Nephron progenitor cell (in vitro differentiated cells): ENCODE measurements at places on chromosomes 2 and 18.

GRCh38 chr2:883803-884748, 66.6 kb upstream of the SNTG2 start:
- no peak for DNase-seq
- H3K4me1 ChIP-seq = peaks cover 85% of the 10 kb centered on the region
- peaks cover 27% of the 10 kb centered on the region for H3K27me3 ChIP-seq
- H3K4me3 ChIP-seq = peak overlapping the region; percentile 70

GRCh38 chr2:217928324-217929181, 74.2 kb downstream of the TNS1 start:
- DNase-seq = no peak
- H3K27ac ChIP-seq = peak overlapping the region; percentile 87
- no peak overlapping the region for H3K4me3 ChIP-seq
- H3K36me3 ChIP-seq = no peaks in the 10 kb centered on the region
- H3K4me1 ChIP-seq = peaks cover 68% of the 10 kb centered on the region

DNA sequence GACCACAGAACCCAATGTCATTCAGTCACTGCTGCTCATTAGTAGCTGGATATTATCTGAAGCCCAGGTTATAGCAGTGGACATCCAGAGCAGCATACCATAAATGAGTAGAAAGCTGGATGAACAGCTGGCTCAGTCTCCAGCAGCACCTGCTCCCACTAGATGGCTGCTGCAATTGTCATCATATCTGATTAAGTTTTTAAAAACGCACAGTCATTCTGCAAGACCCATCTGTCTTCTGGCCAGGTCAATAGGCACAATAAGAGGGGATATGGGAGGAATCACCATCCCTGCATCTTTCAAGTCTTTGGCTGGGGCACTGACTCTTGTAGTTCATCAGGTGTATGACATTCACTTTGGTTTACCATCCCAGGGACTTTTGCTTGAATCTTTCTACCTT, 55.1 kb upstream of the XDH start:
- H3K4me3 ChIP-seq = no peak overlapping the region
- peaks cover 10% of the 10 kb centered on the region for H3K4me1 ChIP-seq
- H3K27me3 ChIP-seq = peaks cover 7% of the 10 kb centered on the region
- DNase-seq = no peak

- peaks cover 5% of the 10 kb centered on the region for H3K36me3 ChIP-seq
- peak overlapping the region; percentile 44 for H3K4me3 ChIP-seq
- peaks cover 61% of the 10 kb centered on the region for H3K4me1 ChIP-seq
- H3K27me3 ChIP-seq = peaks cover 4% of the 10 kb centered on the region
- DNase-seq = peak; percentile 40
Measured at GRCh38 chr2:222440673-222441422, 16.5 kb downstream of the SGPP2 start.

- H3K27ac ChIP-seq = peak overlapping the region; percentile 14
- peaks cover 6% of the 10 kb centered on the region for H3K4me1 ChIP-seq
- H3K36me3 ChIP-seq = no peaks in the 10 kb centered on the region
- no peak overlapping the region for H3K4me3 ChIP-seq
- H3K27me3 ChIP-seq = no peaks in the 10 kb centered on the region
Measured at GRCh38 chr2:12389344-12390045, 327.2 kb upstream of the TRIB2 start.

- H3K27me3 ChIP-seq = no peaks in the 10 kb centered on the region
- no peak overlapping the region for H3K4me3 ChIP-seq
- H3K27ac ChIP-seq = no peak overlapping the region
- peaks cover 20% of the 10 kb centered on the region for H3K4me1 ChIP-seq
- peak; percentile 2 for DNase-seq
Measured at GRCh38 chr2:150282771-150283371, 204.6 kb downstream of the RND3 start.

DNA sequence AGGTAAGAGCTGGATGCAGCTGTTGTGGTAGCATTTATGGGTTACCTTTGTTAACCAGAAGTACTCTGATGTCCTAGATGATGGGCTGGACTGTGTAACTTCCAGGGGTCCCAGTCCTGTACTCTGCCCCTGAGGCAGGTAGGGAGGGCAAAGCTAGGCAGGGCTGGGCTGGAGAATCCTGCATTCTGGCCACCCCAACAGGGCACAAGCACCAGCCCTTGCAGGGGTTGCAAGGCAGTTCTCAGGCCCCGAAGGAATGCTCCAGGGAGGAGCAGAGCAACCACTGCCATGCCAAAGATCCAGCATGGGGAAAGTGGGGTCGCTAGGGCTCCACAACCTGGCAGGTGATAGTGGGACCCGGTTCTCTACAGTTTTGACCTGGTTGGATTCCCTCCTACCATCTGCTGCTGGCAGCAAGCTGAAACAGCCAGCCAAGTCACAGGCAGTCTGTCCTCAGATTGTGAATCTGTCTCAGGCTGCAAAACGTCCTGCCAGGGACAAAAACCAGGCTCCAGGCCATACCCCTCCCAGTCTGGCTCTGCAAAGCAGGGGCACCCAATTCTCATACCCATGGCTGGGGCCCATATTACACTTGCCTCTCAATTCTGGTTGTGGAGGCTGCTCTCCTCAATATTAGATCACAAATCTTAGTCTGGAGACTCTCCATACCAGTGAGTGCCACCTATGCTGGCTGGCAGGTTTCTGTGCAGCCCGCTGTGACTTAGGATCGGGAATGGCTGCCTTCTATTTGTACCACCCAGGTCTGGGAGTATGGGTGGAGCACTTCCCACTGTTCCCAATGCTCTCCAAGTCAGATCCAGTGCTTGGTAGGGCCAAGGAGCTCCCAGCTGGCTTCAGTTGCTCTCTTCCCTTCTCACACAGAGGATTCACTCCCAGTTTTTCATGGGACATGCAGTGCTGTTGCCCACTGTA, 61.1 kb downstream of the SMCHD1 start:
- peaks cover 93% of the 10 kb centered on the region for H3K36me3 ChIP-seq
- H3K4me1 ChIP-seq = peaks cover 4% of the 10 kb centered on the region
- H3K4me3 ChIP-seq = no peak overlapping the region
- DNase-seq = no peak
- H3K27me3 ChIP-seq = no peaks in the 10 kb centered on the region
- H3K27ac ChIP-seq = peak overlapping the region; percentile 91

DNA sequence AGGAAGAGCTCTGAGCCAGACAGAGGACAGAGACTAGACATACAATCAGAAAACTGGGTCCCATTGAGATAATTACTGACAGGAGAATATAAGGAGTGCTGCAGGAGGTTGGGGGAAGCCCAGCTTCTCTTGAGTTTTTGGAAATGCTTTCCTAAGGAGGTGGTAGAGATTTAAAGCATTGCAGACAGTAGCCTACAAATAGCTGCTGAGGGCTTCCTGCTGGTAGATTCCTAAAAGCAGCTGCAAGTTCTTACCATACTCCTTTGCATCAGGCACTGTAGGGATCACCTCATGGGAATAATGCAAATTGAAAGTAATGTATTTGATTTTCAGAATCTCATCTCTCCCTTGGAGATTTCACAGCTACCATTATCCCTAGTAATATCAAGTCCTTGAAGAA, 902.6 kb upstream of the GCFC2 start:
- H3K4me1 ChIP-seq = no peaks in the 10 kb centered on the region
- no peaks in the 10 kb centered on the region for H3K36me3 ChIP-seq
- no peak overlapping the region for H3K4me3 ChIP-seq
- no peaks in the 10 kb centered on the region for H3K27me3 ChIP-seq

DNA sequence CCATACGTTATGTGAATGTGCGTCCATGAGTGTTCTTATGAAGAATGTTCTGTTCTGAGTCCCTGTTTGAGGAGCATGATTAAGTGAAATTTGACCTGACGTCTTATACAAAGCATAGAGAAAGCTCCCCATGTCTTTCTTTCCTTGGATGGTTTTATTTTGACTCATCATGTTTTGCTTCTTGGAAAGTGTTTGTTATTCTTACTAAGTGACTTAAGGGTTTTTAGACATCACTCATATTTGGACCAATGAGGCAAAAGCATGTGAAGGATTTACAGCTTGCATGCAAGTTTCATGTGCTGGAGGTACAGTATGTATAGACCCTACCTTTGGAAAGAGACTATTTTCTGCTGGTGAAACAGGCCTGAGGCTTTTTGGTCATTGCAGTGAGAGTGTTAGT, 33.5 kb upstream of the ZEB2 start:
- DNase-seq = no peak
- no peak overlapping the region for H3K4me3 ChIP-seq
- H3K27ac ChIP-seq = no peak overlapping the region
- peaks cover 26% of the 10 kb centered on the region for H3K4me1 ChIP-seq

- H3K4me3 ChIP-seq = no peak overlapping the region
- no peak overlapping the region for H3K27ac ChIP-seq
- no peaks in the 10 kb centered on the region for H3K36me3 ChIP-seq
- peak; percentile 12 for DNase-seq
- H3K27me3 ChIP-seq = peaks cover 6% of the 10 kb centered on the region
Measured at GRCh38 chr2:227862227-227862740, 9.1 kb upstream of the DAW1 start.

- H3K36me3 ChIP-seq = peaks cover 17% of the 10 kb centered on the region
- peaks cover 6% of the 10 kb centered on the region for H3K27me3 ChIP-seq
- no peak overlapping the region for H3K27ac ChIP-seq
- peaks cover 64% of the 10 kb centered on the region for H3K4me1 ChIP-seq
Measured at GRCh38 chr18:26561769-26562168, 13.4 kb upstream of the KCTD1 start.

GRCh38 chr2:73933194-73933593, 6.5 kb downstream of the DGUOK start:
- peak overlapping the region; percentile 90 for H3K27ac ChIP-seq
- H3K4me3 ChIP-seq = no peak overlapping the region
- H3K36me3 ChIP-seq = peaks cover 26% of the 10 kb centered on the region
- H3K4me1 ChIP-seq = peaks cover 31% of the 10 kb centered on the region
- no peak for DNase-seq
- H3K27me3 ChIP-seq = no peaks in the 10 kb centered on the region

DNA sequence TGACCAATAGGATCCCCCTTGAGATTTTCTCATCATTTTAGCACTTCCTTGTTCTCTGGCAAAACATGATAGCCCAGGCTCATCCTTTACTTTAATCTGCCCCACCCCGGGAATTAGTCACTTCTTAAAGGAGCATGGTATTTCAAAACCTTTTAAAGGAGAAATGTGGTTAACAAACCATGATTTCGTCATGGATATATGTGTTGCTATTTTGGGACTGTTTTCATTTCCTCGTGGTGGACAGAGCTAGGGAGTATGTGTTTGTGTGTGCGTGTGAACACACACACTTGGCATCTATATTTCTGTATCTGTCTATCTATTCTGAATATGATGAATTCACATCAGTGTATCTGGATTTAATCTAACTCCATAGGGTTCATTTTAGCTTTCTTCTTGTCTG, 128.1 kb downstream of the BIRC6 start:
- H3K4me1 ChIP-seq = no peaks in the 10 kb centered on the region
- no peak overlapping the region for H3K27ac ChIP-seq
- DNase-seq = no peak
- H3K36me3 ChIP-seq = peaks cover 66% of the 10 kb centered on the region

- H3K4me1 ChIP-seq = peaks cover 57% of the 10 kb centered on the region
- DNase-seq = no peak
- peaks cover 6% of the 10 kb centered on the region for H3K27me3 ChIP-seq
- no peak overlapping the region for H3K4me3 ChIP-seq
Measured at GRCh38 chr2:109435901-109436598, 177.7 kb downstream of the SEPTIN10 start.

GRCh38 chr2:134314202-134314601, 60.3 kb downstream of the MGAT5 start:
- H3K27me3 ChIP-seq = peaks cover 2% of the 10 kb centered on the region
- H3K36me3 ChIP-seq = peaks cover 29% of the 10 kb centered on the region
- no peak overlapping the region for H3K4me3 ChIP-seq
- no peak for DNase-seq
- peaks cover 28% of the 10 kb centered on the region for H3K4me1 ChIP-seq
- H3K27ac ChIP-seq = peak overlapping the region; percentile 1

DNA sequence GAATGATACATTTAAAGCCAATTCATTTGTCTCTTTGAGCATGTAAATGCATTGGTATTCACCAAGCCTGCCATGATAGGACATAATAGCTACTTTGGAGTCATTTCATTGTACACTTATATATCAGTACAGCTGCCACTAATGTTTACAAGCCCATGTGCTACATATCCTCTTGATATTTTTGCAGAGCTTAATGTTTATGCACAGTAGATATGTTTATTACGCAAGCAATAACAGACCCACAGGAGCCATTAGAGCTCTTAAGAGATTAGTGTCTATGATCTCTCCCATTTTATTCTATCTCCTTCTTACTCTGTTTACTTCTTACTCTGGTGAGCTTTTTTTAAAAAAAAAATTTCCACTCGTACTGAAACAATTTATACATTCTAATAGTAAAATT, 1132.1 kb upstream of the ZEB2 start:
- H3K36me3 ChIP-seq = no peaks in the 10 kb centered on the region
- no peaks in the 10 kb centered on the region for H3K27me3 ChIP-seq
- H3K4me3 ChIP-seq = no peak overlapping the region

- H3K27ac ChIP-seq = peak overlapping the region; percentile 95
- no peaks in the 10 kb centered on the region for H3K36me3 ChIP-seq
- H3K4me3 ChIP-seq = peak overlapping the region; percentile 99
Measured at GRCh38 chr2:44362207-44363015, 664 bp downstream of the CAMKMT start.

DNA sequence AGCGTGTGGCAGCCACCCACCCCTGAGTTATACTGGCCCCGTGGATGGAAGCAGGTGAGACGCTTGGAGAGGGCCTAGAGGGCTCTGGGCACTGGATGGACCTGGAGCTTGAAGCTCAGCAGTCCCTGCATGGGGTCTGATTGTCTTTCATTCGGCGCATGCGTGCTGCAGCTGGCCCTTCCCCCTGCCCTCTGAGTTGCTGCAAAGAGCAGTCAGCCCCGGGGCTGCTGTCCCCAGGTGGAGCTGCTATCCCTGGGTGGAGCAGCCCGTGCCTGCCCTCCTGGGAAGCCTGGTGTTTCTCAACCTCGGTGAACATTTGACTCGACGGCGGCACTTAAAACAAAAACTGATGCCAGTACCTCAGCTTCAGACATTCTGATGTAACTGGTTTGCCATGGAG, 29.6 kb downstream of the IGFBP5 start:
- DNase-seq = peak; percentile 69
- peaks cover 18% of the 10 kb centered on the region for H3K36me3 ChIP-seq
- peaks cover 4% of the 10 kb centered on the region for H3K27me3 ChIP-seq
- H3K4me3 ChIP-seq = no peak overlapping the region

DNA sequence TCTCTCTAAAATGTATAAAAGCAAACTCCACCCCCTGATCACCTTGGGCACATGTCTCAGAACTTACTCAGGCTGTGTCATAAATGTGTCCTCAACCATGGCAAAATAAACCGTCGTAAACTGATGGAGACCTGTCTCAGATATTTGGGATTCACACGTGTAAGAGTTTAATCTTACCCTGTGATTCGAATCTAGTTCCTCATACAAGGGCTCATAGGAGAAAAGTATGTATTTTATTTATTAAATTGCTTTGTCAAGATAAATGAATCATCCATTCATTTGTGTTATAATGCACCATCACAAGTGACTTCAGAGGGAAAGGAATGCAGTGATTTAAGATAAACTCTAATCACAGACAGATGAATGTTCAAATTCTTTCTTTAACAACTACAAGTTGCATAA, 712.5 kb upstream of the LRATD1 start:
- no peak overlapping the region for H3K27ac ChIP-seq
- no peak for DNase-seq

GRCh38 chr2:241649404-241649803, 11.9 kb downstream of the ATG4B start:
- H3K4me3 ChIP-seq = no peak overlapping the region
- H3K4me1 ChIP-seq = peaks cover 11% of the 10 kb centered on the region
- H3K36me3 ChIP-seq = peaks cover 26% of the 10 kb centered on the region
- DNase-seq = no peak
- H3K27me3 ChIP-seq = no peaks in the 10 kb centered on the region
- H3K27ac ChIP-seq = no peak overlapping the region

- no peaks in the 10 kb centered on the region for H3K36me3 ChIP-seq
- H3K4me3 ChIP-seq = no peak overlapping the region
- no peak overlapping the region for H3K27ac ChIP-seq
- DNase-seq = no peak
- H3K4me1 ChIP-seq = peaks cover 5% of the 10 kb centered on the region
Measured at GRCh38 chr2:123061534-123061933, 963.6 kb upstream of the CNTNAP5 start.
